ENCODE measurements at places on chromosomes 16 and 17.

GRCh38 chr17:34357398-34357797, 1.1 kb downstream of the CCL13 start:
- DNase-seq, result no peak

GRCh38 chr16:15644267-15644961, 1.5 kb upstream of the MARF1 start:
- DNase-seq, result peak; percentile 65

GRCh38 chr16:58107709-58108108, 21.5 kb downstream of the CFAP20 start:
- DNase-seq, result no peak

DNA sequence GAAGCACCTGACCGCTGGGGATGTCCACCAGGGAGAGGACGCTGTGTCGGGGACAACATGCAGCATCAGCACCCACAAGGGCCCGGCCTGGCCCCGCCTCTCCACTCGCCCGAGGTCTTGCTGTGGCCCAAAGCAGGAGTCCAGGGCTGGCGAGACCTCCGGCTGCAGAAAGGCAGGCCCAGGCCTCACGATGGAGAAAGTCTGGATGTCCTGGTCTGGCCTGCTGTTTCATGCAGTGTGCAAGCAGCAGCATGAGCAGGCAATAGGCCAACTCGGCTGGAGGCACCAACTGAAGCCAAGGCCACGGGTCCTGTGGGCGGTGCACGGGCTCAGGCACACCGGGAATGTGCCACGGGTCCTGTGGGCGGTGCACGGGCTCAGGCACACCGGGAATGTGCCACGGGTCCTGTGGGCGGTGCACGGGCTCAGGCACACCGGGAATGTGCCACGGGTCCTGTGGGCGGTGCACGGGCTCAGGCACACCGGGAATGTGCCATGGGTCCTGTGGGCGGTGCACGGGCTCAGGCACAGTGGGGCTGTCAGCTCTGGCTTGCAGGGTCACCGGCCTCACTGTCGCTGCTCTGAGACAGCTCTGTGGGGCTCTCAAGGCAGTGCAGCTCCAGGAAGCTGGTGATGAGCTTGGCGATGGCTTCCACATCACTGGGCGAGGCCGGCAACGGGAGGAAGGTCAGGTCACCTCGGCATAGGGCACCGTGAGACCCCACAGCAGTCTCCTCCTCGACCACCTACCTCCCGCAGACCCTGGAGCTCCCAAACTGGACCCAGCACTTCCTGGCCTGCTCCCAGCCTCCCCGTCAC, 6.9 kb downstream of the CYBC1 start:
- DNase-seq, result no peak

- DNase-seq, result no peak
Observed at GRCh38 chr17:29045734-29046472, 3.0 kb downstream of the PIPOX start.

DNA sequence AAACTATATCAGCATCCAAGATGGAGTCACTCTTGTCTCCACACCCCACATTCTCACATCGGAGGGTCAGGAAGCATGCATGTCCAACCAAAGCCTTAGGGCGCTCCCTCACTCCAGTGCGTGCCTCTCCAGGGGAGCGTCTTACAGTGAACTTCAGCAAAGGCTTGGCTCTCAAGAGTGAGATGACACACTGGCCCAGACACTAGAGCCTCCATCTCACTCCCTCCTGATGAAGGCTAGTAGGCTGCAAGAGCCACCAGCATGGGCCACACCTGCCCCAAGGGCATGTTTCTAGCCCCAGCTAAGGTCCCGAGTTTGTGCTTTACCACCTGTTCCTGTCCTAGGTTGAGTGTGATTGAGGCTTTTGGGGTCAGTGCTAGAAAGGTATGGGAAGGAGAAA, 40.5 kb downstream of the BEAN1 start:
- no peak for DNase-seq

- DNase-seq, result no peak
Observed at GRCh38 chr16:87705771-87706277, 60.0 kb downstream of the KLHDC4 start.

DNA sequence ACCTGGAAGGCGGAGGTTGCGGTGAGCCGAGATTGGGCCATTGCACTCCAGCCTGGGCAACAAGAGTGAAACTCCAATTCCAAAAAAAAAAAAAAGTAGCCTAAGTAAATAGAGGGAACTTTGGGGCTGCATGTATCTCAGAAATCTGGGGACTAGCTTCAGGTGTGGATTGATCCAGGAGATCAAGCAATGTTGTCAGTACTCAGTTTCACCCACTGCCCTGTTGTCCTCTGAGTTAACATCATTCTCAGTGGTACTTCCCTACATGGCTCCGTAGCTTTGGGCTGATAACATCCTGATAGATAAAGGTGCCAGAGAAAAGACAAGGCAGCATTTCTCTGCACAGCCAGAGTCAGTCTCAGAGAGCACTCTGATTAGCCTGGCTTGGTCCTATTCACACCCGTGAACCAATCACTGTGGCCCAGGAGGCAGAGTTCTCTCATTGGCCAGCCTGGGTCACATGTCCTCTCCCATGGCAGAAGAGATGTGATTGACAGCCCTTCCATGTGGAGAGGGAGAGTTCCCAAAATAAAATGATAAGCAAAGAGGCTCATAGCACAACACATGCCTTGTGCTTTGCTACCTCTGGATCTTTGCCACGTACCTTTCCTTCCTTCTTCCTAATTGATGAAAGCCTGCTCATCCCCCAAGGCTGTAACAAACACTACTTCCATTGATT, 99.6 kb downstream of the ABCC1 start:
- no peak for DNase-seq

GRCh38 chr17:4329838-4330237, 36.6 kb downstream of the UBE2G1 start:
- DNase-seq, result peak; percentile 96

- DNase-seq, result no peak
Observed at GRCh38 chr16:27506771-27507170, 42.9 kb downstream of the GTF3C1 start.

- DNase-seq, result peak; percentile 45
Observed at GRCh38 chr17:65677932-65678331, 116.5 kb upstream of the AXIN2 start.

- DNase-seq, result no peak
Observed at GRCh38 chr17:83030432-83030831, 49.0 kb upstream of the METRNL start.

DNA sequence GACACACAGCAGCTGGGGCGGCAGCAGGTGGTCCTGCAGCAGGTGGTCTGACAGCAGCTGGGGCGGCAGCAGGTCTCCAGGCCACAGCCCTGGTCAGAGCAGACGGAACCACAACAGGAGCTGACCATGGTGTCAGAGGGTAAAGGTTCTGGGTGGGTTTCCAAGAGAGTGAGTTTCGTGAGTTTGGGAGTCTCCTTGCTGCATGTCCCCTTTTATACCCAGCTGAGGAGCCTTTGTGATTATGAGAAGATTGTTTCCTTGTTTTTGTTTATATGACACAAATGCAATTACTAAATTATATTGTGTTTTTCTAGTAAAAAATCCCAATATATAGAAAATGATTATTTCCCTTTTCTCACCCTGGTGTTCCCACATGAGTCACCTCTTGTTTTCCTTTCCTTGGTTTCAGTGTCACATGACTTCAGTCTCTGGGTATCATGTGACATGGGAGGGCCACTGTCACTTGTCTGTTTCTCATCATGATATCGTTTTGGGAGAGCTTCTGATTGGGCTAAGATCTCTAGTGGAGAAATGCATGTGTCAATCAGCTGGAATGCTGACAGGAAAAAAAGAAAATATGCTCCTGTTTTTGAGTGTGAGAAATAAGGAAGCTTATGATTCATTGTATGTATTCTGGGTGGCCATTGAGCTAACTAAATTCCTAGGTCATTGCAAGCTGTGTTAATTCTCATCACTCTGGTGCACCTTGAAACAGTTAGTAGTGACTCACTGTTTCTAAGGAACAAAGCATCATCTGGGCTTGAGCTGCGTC, at the start of gene KRTAP4-6:
KRTAP4-6 (minus strand) TSS at position 185 of the 772 bp plus-strand sequence; CDS start at position 128, 57 bp downstream.
- DNase-seq, result peak; percentile 96

DNA sequence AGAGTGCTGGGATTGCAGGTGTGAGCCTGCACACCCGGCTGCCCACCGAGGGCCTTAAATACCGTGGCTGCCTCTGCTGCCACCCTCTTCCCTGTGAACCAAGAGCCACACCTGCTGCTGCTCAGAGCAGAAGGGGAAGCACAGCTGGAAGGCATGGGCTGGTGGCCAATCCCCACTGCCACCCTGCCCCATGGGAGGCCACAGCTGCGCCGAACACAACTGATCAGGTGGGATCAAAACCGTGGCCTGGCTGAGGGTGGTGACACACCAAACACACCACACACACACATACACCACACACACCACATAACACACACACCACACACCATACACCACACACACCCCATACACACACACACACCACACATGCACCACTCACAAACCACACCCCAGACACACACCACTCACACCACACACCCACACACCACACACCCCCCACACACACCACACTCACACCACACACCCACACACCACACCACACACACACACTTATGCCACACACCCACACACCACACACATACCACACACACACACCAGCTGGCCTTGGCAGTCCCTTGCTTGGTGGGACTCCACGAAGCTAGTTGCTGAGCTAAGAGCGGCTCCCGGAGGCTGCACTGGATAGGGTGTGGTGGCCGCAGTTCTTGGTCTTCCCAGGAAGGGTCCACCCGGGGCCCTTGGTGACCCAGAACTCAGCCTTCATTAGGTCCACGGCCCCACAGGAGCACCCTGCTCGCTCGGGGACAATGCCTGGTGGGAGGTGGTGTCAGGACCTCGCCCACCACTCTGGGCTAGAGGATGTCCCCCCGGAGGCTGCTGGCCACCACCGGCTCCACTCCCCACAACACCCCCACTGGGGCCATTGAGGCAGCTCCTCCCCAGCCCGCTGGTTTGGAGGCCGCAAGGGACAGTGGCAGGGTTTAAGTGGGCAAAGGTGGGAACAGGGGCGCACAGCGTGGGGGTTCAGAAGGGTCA, 14.9 kb downstream of the CEP131 start:
- DNase-seq, result no peak

- DNase-seq, result no peak
Observed at GRCh38 chr16:46658925-46659324, 30.1 kb downstream of the VPS35 start.

GRCh38 chr16:89864527-89864820, 8.9 kb upstream of the TCF25 start:
- DNase-seq, result no peak

DNA sequence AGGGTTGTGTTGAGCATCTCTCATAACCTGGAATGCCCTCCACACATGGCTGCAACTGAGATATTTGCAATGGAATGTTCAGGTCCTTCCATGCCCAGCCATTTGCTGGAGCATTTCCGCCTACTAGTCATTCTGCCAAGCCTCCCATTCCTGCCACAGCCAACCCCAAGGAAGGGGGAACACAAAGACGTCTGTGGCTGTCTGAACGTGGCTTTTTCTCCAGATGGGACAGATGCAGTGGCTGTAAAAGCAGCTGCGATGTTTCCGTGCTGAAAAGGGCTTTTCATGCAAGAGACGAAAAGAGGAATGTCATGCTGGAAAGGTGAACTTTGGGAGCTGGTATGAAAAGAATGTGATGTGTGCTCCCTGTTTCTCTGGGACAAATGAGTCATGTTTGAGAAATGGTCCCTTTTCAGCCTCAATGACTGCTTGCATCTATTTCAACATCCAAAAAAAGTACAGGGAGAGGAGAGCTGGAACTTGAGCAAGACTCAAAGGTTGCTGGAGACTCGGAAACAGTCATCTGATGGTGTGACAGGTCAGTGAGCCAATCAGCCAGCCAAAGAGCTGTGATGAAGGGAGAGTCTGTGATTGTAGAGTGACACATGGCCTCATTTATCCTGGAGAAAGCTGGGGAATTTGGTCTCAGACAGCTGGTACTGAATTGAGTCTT, 208.9 kb downstream of the SHISA9 start:
- DNase-seq, result peak; percentile 60

GRCh38 chr16:72836181-72836580, 211.7 kb downstream of the ZFHX3 start:
- DNase-seq, result no peak

- DNase-seq, result no peak
Observed at GRCh38 chr17:11928436-11928835, 68.8 kb downstream of the ZNF18 start.

GRCh38 chr16:5032748-5033167, 977 bp downstream of the NAGPA start:
- no peak for DNase-seq

GRCh38 chr17:3890082-3890877, 2.6 kb downstream of the CAMKK1 start:
- peak; percentile 88 for DNase-seq

DNA sequence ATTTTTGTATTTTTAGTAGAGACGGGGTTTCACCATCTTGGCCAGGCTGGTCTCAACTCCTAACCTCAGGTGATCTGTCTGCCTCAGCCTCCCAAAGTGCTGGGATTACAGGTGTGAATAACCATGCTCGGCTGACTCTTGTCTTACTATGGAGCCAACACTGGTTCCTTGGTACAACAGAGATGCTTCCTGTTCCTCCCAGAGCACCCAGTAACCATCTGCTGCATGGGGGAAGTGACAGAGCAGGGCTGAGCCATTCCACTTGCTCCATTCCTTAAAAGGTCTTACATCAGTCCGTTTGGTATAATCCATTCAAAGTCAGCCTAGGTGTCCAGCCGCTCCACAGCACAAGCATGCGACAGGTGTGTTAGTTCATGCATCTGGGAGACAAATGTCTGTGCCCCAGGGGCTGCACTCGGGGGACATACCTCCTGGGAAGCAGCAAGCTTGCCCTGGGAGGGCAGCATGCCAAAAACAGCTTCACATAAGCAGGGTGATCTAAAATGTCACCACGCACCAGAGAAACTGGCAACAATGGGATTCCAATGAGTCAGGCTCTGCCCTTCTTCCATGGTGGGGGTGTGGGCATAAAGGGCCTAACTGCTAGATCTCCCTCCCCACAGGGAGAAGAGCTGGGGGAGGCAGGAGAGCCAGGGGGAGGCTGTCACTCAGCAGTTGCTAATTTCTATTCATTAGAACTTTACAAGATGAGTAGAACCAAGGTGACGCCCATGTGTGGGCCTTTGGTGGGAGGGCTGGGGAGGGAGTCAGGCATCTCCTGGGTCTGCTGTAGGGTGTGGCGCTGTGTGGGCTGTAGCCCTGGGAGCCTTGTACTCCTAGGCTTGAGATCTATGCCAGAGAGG, 35.5 kb downstream of the PIPOX start:
- DNase-seq, result no peak

- no peak for DNase-seq
Observed at GRCh38 chr16:75225678-75226515, 7.1 kb downstream of the CTRB1 start.

- peak; percentile 13 for DNase-seq
Observed at GRCh38 chr17:70290770-70291169, 121.4 kb downstream of the KCNJ2 start.
